Stimulated activated naive CD8-positive, alpha-beta T cell treated with anti-CD3 and anti-CD28 coated beads, Interleukin-15, Interleukin-2, amounts not matched to agents 100 U/mL and 50 U/mL, for 24 hours (primary cell): ENCODE measurements at places on chromosomes 11 and 22.
A peak's percentile ranks its signal among the peaks of the same experiment; 100 is the strongest.

GRCh38 chr11:1834062-1834610 lies 654 bp upstream of the SYT8 start:
- no peak for DNase-seq

GRCh38 chr11:66231561-66231960 lies 36.9 kb upstream of the RAB1B start:
- no peak for DNase-seq

GRCh38 chr11:74777877-74778276 lies 29.2 kb downstream of the RNF169 start:
- DNase-seq, result no peak

DNA sequence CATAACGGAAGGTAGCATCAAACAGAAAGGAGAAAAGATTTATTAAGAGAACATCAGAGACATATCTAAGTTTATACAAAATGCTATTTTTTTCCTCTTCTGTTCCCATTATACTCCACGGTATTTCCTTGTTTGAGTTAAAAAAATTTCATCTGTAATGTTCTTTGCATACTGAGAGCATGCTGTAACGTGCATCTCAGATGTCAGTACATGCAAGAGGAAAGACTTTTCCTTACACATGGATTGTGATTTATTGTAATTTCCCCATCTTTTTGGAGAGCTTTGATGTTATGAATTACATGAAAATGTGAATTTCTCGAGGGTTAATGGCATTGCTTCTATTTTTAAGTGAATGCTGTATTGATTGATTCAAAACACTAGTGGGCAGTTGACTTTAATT lies 1164.0 kb downstream of the LRRC4C start:
- DNase-seq, result no peak

DNA sequence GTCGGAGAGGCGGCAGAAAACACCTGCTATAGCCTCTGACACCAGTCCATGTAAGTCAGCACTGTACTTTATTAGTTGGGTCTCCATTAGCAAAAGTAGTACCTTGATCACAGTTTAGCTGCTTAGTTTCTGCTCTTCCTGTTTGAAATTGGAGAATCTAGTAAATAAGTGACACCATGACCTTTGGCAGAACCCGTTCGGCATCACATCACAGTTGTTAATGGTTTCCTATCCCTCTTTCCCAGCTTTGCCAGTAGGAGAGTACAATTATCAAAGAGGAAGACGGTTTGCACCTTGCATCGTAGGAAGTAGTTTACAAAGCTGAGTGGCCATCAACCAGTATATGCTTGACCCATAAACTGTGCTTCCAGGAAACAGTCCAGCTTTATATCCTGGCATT lies 101.8 kb downstream of the TRIM44 start:
- no peak for DNase-seq

DNA sequence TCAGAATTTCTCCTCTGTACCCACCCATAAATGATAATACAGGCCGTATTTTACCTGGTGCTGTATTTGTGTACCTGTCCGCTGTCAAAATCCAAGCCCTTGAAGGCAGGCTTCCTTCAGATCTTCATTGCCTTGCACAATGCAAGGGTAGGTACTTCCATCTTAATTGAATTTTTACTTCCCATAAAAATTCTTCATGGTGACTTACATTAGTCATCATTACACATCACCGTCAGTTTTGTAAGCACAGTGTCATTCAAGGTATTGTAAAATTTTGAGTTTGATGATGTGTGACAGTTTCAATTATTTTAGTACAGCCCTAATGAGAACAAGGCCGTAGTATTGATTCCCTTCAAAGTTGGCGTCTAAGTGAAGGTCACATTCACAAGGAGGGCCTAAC lies 770 bp upstream of the TSG101 start:
- DNase-seq, result no peak

DNA sequence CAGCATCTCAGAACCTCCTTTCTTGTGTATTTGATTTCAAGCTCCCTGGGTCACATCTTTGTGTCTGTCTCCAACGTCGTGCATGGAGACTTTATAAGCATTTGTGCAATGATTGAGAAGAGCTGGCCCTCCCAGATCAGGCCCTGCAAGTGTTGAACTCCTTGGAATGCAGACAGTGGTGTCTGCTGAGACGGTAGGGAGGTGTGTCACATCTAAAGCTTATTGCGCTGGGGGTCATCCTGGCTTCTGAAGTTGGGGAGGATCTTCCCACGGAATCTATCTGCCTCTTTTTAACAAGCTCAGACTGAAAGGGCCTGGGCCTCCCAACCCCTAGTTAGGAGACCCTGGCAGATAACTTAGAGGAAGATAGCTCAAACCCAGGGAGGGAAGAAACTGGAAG lies 6.7 kb downstream of the APLNR start:
- no peak for DNase-seq

- DNase-seq, result no peak
Measured at GRCh38 chr11:73249304-73249703, 22.8 kb upstream of the P2RY6 start.

DNA sequence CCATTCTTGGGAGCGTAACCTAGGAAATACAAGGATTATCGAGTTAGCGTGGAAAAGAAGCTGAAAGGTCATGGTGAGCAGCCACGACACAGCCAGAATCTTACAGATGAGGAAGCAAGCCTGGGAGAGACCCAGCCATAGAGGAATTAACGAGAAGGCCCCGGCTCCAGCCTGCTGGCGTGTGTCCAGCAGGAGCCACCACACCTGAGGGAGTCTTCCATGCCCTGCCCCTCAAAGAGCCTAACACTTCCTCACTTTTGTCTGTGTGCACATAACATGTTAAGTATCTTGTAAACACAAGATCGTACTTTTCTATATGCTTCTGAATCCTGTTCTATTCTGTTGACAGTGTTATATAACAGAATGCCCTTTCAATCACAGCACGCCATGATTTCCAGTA lies 18.1 kb downstream of the CECR2 start:
- no peak for DNase-seq

- no peak for DNase-seq
Measured at GRCh38 chr11:128581561-128582272, 5.6 kb downstream of the ETS1 start.

- DNase-seq, result no peak
Measured at GRCh38 chr11:60910711-60911380, 3.1 kb upstream of the TMEM109 start.

GRCh38 chr11:130513132-130513531 lies 64.7 kb downstream of the ADAMTS15 start:
- no peak for DNase-seq

- no peak for DNase-seq
Measured at GRCh38 chr11:73280626-73281025, 8.5 kb downstream of the P2RY6 start.

- no peak for DNase-seq
Measured at GRCh38 chr11:57479911-57480310, 19.6 kb downstream of the RTN4RL2 start.

GRCh38 chr11:74069146-74070046 lies 60.5 kb upstream of the UCP3 start:
- no peak for DNase-seq

- DNase-seq, result peak; percentile 49
Measured at GRCh38 chr11:28697920-28698827, 590.0 kb downstream of the METTL15 start.

- DNase-seq, result no peak
Measured at GRCh38 chr22:24442352-24442744, 14.9 kb downstream of the ADORA2A start.
